ENCODE measurements at places on chromosomes 6 and 20. TPM values are rescaled to one million over a fixed set of nuclear protein-coding genes. Genes with fewer than 3 reads are reported as not detected.

The HLA-DQA1 gene
- not detected for total RNA-seq

The FABP7 gene
- total RNA-seq, result 0.16 TPM

The PKIB gene
- total RNA-seq, result 2.6 TPM

The SAMD10 gene
- 4.0 TPM for total RNA-seq

The RHAG gene
- total RNA-seq, result not detected

All from epithelial cell of alveolus of lung (primary cell).